Ascending aorta (tissue), 2 donors: ENCODE measurements at places on chromosomes 6 and 20. TPM values are rescaled to one million over a fixed set of nuclear protein-coding genes. Genes with fewer than 3 reads are reported as not detected.

DNA sequence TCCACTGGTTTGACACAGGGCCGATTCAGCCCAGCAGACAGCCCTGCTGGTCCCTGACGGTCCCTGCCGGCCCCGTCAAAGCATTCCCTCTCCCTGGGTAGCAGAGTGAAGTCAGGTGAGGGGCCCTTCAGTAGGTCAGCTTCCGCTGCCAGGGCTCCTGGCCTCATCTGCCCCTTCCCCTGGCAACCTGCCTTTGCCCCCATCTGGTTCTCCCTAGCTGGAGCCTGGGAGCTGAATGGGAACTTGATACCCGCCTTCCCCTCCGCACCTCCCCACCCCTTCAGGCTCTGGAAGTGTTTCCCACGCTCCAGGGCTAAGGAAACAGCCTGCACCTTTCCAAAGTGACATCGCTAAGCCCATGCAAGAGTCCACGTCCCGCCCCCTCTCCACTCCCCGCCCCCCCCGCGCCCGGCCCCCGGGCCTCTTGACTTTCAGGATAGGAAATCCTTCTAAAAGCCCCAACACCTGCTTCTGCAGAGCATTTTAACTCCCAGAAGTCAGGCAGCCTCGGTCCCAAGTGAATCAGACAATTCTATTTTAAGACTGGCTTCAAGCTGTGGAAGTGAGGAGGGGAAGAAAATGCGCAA lies 53.3 kb downstream of the ISM1 start:
- DNase-seq: no peak

DNA sequence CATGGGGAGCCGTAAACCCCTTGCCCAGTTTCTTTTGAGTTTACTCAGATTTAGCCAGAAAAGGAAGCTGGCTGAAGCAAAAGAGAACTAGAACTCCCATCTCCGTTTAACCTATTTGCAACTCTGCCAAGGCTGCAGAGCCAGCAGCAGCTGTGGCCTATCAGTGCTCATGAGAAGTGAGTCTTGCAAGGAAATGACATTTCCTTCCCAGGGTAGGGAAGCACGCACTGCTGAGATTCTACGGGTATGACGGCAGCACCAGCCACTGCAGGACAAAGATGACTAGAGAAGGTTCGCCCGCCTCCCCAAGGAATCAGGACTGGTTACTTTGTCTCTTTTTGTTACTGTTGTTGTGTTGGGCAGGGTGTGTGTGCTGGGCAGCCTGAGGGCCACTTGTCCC lies 47.6 kb downstream of the PPP1R3G start:
- peak; percentile 79 for DNase-seq

DNA sequence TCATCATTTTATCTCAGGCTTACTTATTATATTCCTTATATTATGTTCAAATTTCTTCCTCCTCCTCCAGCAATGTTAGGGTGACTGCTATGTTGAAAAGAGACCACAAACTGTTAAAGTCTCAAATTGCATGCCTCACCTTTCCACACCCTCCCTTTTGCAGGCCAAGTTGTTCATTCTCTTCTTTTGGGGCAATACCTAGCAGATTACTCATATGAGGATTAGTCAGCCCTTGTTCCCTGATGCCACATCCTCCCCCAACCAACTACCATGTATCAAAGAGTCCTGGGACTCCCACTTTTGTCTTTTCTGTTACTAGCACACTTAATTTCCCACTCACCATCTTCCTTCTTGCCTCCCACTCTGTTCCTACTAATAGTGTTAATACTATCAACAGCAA lies 434.7 kb downstream of the BCKDHB start:
- DNase-seq: no peak

GRCh38 chr20:24589381-24589780 lies 120.0 kb downstream of the SYNDIG1 start:
- peak; percentile 24 for DNase-seq

- no peak for DNase-seq
Observed at GRCh38 chr20:16526433-16527380, 46.5 kb downstream of the KIF16B start.

The NR2E1 gene
- not detected for total RNA-seq

DNA sequence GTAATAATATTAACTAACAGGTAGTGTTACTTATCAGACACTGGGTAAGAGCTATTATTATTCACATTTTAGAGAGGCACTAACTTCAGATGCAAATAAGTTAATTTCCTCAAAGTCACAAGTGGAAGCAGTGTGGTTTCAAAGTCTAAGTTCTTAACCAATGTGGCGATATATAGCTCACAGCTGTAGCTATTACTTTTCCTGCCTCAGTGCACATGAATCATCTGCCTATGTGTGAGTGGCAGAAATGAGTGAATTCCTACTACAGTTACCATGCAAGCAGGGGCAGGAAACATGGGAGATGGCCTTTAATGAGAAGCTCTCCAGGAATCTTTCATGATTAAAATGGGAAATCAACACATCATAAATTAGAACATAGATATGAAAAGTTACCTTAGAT lies 126.2 kb upstream of the EYA4 start:
- DNase-seq: no peak

- no peak for DNase-seq
Observed at GRCh38 chr6:43608310-43608763, 20.7 kb downstream of the GTPBP2 start.

The SCUBE3 gene
- total RNA-seq: 29.5 TPM

- no peak for DNase-seq
Observed at GRCh38 chr20:1185316-1185741, 548 bp upstream of the TMEM74B start.

GRCh38 chr20:33298391-33298790 lies 15.4 kb downstream of the BPIFB1 start:
- DNase-seq: no peak
